ENCODE measurements at places on chromosomes 16 and 17.

- DNase-seq = no peak
Measured at GRCh38 chr17:48545022-48545375, at the start of gene HOXB2. Gene HOXB2 (minus strand): TSS chr17:48545109. CDS start chr17:48544911, 198 bp downstream.

DNA sequence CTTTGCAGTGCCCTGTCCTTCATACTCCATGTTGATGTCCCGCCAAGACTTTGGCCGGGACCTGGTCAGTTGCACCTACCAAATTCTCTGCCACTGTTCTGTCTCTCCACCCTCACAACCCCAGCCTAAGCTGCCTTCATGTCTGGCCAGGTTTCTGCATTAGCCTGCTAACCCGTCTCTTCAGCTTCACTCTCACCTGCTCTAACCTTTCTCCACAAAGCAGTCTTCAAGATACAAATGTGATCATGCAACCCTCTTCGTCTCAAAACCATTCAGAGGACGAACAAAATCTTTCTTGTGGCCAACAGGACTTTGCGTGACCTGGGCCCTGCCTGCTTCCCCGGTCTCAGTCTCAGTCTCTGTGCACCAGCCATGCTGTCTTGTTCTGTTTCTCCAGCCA lies 148.2 kb downstream of the WSCD1 start:
- DNase-seq = no peak

DNA sequence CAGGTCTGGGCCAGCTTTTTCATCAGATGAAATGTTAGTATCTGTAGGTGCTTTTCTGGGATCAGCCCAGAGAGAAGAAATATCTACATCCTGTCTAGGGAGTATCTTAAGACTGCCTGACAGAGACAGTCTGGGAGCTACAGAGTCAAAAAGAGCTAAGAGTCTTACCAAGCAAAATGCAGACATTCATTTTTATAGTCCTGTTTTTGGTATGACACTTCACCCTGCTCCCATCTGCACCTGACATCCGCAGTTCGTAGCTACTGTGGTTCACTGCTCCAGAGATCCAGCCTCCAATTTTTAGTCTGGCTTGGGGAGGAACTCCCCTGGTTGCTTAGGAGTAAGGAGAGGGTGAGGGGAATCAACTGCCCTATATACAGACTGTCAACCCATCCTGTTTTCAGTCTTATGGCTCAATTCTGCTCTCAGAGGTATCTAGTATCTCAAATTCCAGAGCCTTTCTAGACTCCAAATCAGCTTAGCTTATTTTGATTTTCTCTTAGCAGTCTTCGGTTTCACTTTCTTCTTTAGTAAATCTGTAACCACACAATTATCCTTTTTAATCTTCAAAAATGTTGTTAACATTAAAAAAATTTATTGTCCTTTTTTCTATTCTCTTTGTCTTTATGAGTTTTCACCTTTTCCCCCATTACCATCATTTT lies 97.8 kb downstream of the TMEM100 start:
- DNase-seq = no peak

- DNase-seq = no peak
Measured at GRCh38 chr17:74579900-74580299, 12.2 kb downstream of the CD300LD start.

- DNase-seq = no peak
Measured at GRCh38 chr16:22360963-22361659, 13.3 kb downstream of the CDR2 start.

GRCh38 chr17:49471769-49472168 lies 23.3 kb upstream of the NGFR start:
- no peak for DNase-seq

DNA sequence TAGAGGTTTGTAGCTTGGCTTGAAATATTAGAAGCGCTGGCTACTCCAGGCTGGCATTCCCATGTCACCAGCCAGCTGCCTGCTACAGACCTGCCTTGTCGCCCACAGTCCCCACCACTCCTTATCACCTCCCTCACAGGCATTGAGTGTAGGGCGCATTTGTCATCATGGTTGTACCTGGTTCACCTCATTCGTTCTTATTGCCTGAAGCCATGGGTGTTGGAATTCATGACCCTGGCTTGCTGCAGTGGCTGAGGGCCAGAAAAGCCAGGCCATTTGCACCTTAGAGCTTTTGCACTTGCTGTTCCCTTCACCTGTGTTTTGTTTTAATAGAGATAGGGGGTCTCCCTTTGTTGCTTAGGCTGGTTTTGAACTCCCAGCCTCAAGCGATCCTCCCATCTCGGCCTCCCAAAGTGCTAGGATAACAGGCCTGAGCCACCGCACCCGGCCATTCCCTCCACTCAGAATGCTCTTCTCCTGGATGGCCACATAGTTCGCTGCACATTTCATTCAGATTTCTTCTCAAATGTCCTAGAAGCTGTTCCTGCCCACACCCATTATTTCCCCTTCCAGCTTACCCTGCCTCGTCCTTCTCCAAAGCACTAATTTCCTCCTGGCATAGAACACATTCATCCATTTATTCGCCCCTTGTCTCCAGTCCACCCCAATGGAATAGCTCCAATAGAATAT lies 97.6 kb downstream of the C16orf78 start:
- DNase-seq = no peak
